AG10803 (cell line): ENCODE measurements at places on chromosomes 2 and 18.

DNA sequence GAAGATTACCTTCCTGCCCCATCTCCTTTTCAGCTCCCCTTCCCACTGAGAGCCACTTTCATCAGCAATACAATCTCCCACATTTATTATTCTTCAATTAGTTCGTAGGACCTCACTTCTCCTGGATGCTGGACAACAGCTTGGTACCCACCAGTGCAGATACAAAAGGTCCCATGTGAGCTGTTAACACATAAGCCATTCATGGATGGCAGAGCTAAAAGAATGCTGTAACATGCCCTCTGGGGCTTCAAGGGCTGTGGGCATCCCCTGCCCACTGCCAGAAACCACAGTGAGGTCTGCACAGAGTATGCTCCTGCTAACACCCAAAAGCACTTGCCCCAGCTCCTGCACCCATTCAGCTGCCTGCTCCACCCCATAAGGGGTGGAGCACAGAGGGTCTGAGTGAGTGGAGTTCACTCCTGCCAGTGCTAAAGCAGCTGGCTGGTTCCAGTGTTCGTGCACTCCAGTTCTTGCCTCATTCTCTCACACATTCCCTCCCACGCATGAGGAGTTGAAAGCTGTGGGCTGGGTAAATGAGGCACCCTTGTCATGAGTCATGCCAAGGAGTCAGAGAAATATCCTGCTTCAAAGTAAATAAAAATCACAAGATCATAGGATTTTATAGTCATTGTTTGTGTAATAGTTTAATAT, 305.9 kb upstream of the TMEFF2 start:
- DNase-seq = no peak

DNA sequence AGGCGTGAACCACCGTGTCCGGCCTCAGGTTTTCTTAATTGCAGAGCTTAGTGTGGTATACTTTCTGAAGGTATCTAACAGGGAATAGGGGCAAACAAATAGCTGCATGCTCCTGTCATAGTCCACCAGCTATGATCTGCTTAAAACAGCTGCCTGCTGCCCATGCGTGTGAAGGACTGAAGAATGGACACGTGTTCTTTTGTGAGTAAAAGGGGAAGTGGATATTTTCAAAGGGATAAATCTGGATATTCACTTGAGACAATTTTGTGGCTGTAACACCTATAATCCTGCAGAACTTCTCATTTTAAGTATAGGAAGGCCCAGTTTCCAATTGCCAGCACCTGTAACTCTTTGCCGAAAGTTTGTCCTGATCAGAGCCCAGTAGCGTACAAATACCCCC, 44.7 kb downstream of the TRPM8 start:
- no peak for DNase-seq

GRCh38 chr18:27845897-27846296, 331.0 kb downstream of the CDH2 start:
- DNase-seq = peak; percentile 22

DNA sequence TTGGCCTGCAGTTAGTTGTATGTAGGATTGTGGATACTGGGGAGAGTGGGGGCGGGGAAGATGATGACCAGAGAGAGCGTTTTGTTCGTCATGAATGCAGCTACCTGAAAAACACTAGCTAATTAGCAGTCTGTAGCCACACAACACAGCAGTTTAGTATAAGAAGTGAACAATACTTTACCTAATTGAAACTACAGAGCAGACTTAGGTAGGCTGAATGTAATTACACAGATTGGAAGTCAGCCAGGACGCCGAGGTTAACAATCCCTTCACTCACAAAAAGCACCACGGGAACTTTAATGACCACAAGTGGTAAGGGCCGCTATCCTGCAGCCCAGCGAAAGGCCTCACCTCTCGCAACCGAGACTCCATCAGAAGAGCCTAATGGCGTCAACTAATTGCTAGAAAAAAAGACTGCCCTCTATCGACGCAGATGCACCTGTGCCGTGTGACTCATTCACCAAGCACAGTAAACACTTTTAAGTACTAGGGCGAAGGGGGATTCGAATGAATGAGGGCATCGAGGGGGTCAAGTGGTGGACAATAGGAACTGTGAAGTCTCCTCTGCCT, 591.0 kb downstream of the ARHGAP15 start:
- DNase-seq = no peak

DNA sequence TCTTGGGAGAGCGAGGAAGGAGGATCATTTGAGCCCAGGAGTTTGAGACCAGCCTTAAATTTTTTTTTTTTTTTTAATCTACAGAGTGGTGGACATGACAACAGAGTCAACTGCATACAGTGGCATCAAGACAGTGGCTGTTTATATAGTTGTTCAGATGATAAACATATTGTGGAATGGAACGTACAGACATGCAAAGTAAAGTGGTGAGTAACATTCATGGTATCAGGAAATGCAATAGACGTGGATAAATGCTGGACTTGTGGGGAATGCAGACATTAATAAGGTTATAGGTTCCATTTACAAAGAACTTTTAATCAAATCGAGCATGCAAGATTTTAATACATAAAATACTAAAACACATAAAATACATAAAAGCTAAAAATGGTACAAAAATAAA, 11.9 kb downstream of the WDR43 start:
- no peak for DNase-seq

GRCh38 chr2:109185821-109186570, 57.0 kb downstream of the SH3RF3 start:
- DNase-seq = peak; percentile 95

DNA sequence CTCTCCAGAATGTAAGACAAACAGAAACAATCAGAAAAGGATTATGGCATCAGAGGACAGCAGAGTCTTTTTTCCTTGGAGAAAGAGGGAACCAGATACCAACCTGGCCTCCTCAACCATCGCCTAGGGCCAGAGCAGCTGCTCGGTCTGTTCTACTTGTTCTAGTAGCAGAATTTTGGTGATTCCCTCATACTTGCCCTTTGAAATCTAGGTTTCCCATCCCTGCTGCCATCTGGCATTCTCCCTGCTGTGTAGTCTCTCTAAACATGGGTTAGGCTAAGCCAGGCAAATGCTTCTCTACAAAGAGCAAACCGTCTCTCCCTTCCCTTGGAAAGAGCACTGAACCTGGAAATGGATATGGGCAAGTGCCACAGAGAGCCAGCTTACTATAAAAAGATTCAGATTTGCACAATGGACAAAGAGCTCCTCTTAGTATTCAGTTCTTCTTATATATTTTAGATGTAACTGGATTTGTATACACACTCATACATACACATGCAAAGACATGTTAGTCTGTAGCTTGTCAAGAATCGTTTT, 208.6 kb upstream of the ST6GAL2 start:
- DNase-seq = no peak

DNA sequence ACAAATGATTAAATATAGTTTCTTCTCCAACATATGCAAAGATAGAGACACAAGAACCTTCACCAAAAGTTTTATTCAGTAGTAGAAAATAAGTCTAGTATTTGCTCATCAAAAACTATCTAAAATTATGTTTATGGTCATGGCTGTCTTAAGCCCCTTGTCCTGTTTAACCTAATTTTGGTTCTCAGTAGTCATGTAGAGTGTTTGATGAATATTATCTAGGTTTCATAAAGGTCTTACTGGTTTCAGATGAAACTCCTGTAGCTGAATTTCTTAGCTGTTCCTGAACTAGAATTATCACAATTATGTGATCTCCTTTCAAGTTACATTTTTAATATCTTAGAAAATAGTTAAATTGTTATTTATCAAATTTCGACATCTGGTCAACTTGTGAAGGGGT, 228.0 kb upstream of the SPHKAP start:
- DNase-seq = no peak

- no peak for DNase-seq
Observed at GRCh38 chr2:96238266-96238665, 27.5 kb downstream of the TMEM127 start.
